ENCODE measurements at places on chromosomes 7 and 10.

- DNase-seq, result no peak
Measured at GRCh38 chr7:81680120-81680519, 89.7 kb downstream of the HGF start.

GRCh38 chr7:121328508-121329190 is at the start of gene WNT16:
TSS of gene WNT16 (plus strand) at chr7:121329000. CDS start at chr7:121329293, 293 bp downstream.
- DNase-seq, result no peak

GRCh38 chr10:129811208-129811607 is 152.9 kb downstream of the EBF3 start:
- DNase-seq, result no peak

- DNase-seq, result no peak
Measured at GRCh38 chr7:99428972-99429566, 9.5 kb downstream of the PTCD1 start.

- DNase-seq, result no peak
Measured at GRCh38 chr10:133196936-133197758, 32.9 kb upstream of the UTF1 start.

DNA sequence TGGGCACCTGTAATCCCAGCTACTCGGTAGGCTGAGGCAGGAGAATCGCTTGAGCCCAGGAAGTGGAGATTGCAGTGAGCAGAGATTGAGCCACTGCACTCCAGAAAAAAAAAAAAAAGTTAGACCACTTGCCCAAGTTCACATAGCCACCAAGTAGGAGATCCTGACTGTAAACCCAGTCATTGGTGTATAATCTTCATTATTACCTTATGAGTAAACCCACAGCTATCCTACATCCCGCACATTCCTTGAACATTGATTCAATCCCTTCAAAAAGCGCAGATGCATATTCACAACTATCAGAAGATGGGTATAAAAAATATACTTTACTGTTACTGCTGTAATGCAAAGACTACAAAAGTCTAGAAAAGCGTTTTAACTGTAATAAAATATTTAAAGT is 512.9 kb downstream of the SUGCT start:
- DNase-seq, result no peak

DNA sequence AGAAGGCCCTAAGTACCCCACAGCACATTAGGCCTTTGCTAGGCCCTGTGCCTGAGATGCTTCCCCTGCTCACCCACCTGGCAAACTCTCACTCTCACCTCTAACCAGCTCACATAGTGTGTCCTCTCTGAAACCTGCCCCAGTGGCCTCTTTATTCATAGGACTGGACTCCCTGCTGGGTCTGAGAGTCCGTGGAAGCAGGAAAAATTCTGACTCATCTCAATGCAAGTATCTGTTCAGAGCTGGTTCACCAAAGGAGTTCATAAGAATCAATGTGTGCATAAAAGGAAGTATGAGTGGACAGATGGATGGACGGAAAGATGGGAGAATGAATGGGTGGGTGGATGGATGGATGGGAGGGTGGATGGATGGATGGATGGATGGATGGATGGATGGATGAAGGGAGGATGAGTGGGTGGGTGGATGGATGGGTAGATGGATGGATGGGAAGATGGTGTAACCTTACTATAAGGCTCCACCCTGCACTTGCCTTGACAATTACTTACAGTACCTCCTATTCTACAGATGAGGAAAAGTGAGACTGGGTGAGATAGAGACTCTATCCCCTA is 111.2 kb upstream of the ZMIZ1 start:
- no peak for DNase-seq

DNA sequence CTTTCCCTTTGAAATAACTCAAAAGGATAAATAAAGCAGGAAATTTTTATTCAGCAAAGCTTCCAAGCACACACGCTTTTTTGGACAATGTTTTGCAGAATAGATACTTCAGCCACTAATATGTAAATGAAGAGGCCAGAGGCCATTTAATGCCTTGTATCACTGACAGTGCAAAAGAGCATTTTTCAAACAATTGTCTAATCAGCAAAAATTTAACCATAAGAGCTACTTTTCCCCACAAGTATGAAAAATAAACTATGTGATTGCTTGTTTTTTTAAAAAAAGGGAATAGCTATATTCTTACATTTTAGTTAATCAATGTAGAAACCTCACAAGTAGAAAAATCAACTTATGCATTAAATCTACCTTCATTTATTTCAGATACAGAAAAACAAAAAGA is 99.7 kb downstream of the COL28A1 start:
- DNase-seq, result no peak

DNA sequence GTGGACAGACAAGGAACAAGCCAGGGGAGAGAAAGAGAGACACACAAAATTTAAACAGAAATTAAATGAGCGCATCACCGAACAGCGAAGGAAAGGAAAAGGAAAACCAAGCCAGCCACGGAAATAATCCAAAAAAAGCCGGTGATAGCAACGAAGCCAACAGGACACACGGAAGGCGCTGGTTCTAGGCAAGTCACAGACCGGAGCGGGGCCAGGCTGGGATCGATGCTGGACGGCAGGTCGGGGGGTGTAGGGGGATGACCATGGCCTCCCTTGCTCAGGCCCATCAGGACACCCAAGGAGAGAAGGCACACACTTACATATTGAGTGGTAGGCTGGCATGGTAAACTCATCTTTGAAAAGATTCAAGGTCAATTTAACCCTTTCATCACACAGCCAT is 202.5 kb upstream of the PTN start:
- no peak for DNase-seq

DNA sequence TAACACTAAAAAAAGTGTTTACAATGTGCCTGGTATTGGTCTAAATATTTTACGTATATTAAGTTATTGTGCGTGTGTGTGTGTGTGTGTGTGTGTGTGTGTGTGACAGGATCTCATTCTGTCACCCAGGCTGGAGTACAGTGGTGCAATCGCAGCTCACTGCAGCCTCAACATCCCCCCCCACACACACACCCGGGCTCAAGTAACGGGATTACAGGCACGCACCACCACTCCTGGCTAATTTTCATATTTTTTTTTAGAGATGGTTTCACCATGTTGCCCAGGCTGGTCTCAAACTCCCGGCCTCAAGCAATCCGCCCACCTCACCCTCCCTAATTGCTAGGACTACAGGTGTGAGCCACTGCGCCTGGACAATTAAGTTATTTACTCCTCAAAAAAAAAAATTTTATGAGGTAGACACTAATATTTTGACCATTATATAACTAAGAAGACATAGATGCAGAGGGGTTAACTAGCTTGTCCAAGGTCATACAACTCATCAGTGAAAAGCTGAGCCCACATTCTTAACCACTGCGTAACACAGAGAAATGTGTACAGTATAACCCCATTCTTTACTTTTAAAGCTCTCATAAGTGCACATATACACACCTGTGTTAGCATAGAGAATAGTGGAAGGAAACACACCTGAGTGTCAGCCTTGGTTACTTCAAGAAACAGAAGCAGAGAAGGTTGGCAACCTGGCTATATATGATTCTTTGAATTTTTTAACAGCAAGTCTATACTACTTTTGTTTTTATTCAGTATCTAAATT is 35.0 kb downstream of the DNAJC12 start:
- no peak for DNase-seq

DNA sequence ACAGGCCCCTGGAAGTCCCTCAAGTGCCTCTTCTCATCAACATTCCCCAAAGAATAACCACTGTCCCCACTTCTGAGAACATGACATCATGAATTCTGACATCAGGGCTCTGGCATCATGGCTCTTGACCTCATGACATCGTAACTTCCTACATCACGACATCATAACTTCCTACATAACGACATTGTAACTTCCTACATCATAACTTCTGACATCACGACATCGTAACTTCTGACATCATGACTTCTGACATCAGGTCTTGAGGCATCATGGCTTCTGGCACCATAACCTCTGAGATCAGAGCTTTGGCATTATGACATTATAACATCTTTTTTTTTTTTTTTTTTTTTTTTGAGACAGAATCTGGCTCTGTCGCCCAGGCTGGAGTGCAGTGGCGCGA is 66.7 kb upstream of the FAM20C start:
- DNase-seq, result no peak

- DNase-seq, result no peak
Measured at GRCh38 chr10:1074052-1074747, 18.0 kb downstream of the WDR37 start.

- DNase-seq, result no peak
Measured at GRCh38 chr10:24382979-24383663, 174.2 kb downstream of the KIAA1217 start.

- no peak for DNase-seq
Measured at GRCh38 chr7:137727413-137727812, 119.4 kb downstream of the DGKI start.

- no peak for DNase-seq
Measured at GRCh38 chr7:563629-564170, 44.1 kb upstream of the PDGFA start.

GRCh38 chr7:132240262-132240661 is 336.0 kb downstream of the PLXNA4 start:
- DNase-seq, result no peak

DNA sequence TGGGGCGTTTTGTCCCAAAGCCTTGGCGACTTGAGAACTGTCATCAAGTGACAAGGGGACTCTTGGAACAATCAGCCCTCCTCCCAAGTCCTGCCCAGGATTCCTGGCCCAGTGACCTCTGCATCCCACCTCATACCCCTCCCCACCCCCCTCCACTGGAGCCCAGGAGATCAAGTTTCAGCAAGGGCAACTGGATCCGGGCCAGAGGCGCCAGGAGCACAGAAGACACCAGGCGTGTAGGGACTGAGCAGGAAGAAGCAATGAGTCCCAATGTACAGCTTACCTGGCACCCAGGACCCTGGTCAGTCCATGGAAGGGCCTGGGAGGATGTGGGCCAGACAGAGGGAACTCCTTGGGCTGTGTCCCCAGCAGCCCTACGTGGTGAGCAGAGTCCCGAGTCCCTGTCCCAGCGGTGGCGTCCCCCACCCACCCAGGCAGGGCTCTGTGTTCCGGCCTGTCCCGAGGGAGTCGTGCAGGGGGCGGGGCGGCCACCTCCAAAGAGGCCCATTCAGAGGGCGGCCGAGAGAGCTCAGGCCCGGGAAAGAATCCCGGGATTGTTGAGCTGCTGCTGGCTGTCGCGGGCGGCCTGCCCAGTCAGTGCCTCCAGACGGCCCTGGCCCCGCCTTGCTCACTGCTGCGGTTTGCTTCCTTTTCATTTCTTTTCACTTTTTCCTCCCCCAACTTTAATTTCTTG is 254.1 kb downstream of the TNS3 start:
- DNase-seq, result peak; percentile 37

DNA sequence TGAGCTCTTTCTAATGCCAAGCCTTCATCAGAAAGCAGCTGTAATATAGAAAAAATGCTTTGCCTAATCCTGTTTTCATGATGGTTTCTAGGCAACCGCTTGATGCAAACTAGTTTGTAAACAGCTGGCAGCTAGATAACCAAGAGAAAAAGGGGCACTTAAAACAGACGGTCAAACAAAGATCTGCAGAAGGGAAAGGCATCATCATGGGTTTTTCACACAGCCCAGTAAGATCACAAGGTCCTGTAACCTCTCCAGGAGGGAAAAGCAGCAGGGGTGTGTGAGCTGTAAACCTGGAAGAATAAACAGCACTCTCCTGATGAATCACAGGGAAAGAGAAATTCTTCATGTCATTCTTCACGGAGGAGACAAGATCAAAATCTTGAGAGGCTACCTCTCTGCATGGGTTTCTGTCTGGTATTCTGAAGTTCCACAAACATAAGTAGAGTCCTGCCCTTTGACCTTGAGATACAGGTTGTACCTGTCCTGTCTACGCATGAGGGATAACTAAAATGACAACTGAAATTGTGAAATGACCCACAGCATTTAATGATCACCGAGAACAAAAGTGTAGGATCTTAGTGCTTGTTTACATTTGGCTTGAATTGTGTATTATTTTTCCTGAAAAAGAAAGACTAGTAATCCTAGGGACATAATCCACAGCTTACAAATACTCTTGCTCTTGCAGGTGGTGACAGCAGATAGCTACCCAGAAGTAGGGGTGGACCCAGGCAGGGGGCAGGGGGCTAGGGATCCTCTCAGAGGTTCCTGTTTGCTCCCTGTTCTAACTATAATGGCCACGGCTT is 48.0 kb downstream of the CREB3L2 start:
- DNase-seq, result no peak

DNA sequence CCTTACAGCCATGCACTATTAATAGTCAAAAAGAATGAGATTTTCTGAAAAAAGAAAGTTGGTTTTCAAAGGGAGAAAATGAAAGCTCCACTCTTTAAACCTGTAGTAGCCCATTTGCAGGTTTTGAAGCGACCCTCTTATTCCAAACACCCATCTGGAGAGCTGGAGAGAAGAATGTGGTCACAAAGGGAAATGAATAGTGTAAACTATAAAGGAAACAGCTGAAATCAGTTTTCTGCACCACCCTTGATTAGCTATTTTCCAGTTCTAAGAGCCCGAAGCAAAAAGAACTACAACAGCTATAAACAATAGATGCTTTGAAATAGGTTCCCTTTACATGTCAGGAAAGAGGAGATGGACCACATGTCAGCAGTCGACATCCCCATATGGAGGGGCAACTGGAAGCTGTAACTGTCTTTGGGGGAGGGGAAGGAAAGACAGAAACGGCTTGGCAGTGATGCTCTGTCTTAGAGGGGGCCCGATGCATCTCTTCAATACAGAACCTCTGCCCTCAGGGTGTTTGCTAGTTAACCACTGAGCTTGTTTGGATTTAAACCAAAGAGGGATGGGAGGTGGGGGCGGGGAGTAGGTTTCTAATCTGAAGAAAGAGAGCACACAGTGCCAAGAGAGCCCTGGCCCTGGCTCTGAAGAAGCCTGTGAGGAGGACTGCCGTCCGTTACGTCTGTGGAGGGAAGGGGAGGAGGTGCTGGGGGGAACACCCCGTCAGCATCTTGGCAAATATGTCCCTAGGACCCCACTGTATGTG is 55.3 kb downstream of the CPVL start:
- no peak for DNase-seq

DNA sequence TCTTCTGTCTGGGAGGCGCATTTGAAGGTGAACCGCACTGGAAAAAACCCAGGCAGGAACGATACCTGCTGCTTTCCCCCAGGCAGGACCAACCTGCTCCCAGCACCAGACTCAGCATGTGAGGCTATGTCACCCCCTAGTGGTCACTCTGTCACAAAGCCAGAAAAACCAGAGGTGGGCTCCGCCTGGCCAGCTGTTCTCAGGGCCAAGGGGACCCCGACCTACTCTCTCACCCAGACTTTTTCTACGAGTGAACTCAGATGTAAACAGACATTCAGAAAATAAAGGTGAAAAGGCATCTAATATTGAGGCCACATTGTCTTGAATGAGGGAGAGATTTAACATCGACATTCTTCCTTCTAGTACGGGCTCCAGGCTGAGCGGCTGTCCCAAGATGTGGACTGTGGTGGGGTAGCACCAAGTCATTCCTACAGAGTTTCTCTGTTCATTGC is 117.3 kb downstream of the PRKAG2 start:
- peak; percentile 68 for DNase-seq

GRCh38 chr10:114874827-114875411 is 53.3 kb downstream of the FHIP2A start:
- DNase-seq, result no peak
